ENCODE measurements at places on chromosomes 11 and 22.

DNA sequence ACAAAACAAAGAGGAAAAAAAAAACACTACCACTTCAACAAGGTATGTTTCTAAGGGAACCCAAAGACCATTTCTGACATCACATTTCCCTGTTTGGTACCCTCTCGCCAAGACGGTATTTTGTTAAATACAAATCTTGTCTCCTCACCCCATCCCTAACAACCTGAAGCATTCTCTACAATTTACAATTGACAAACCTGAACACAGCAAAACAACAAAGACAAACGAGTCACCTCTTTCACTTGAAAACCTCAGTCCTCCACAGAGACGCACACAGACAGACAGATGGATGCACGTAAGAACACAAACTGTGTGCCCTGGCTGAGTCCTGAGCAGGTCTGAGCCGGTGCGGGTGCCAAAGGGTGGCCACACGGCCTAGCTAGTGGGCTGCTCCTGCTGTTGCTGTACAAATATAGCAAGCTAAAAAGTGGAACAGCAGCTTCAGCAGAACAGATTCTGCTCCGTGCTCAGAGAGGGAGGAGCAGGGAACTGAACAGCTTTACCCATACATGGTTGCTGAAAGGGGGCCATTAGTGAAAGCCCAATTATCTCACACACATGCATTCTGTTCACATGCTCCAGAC lies 28.5 kb downstream of the CELF1 start:
- DNase-seq: no peak

GRCh38 chr11:14347494-14347893 lies 11.5 kb downstream of the RRAS2 start:
- DNase-seq: no peak

DNA sequence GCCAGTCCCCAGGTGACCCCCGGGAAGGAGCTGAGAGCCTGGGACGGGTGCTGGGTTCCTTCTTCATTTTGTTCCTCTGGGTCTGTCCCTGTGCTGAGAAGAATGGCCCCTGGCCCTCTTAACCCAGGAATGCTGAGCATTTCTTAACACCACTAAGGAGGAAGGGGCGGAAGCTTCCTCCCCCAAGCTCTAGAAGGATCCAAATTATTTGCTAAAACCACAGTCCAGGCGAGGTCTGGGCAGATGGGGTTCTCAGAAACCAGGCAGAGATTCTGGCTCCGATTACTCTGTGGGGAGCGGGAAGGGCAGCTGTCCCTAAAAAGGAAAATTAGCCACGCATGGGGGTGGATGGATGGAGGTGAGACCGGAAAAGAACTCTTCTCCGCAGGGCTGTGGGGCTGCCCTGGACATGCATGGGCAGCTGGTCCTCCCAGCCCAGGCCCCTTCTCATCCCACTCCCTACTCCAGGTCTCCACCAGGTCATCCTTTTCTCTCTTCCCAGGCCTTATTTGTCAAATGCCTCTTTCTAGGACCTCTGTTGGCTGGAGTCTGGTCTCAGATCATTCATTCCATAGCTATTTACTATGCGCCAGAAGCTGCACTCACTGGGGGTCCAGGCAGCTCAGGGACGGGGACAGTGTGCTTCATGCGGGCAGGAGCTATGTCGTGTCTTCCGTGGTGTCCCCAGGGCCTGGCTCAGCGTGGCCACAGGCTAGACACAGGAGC lies 45.0 kb upstream of the MYH9 start:
- DNase-seq: no peak

DNA sequence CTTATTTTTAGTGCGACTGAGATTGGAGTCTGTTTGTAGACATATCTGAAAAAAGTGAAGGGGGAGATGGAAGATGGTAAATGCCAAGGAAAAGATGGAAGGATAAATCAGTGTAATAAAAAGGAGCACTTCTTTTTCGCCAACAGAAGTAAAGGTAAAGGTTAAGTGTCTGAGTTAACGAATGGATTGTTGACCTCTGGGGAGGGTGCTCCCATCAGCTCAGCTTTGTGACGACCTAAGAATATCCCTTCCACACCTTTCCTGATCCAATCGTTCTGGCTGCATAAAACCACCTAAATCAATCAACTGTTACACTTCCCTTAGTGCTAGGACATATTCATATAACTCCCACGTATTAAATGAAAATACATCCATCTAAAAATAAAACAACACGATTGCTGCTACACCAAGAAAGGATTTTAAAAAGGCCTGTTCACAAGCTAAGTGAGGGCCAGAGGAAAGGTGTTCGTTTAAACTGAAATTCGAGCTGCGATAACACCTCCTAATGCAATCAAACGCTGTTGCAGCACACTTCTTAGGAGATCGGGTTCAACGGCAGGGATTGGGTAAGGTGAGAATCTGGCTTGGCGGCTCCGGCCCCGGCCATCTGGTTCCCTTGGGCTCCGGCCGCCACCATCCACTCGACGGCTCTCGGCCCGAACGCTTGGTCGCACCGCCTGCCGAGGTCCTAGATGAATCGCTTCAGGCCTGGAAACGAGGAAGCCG lies 658 bp downstream of the C11orf71 start:
- DNase-seq: no peak

- DNase-seq: no peak
These were observed 57.2 kb downstream of the CCDC83 start for GRCh38 chr11:85912414-85912813.

- no peak for DNase-seq
These were observed 25.2 kb downstream of the TSPAN32 start for GRCh38 chr11:2327032-2327431.

- peak; percentile 46 for DNase-seq
These were observed 100.3 kb upstream of the AKIP1 start for GRCh38 chr11:8810540-8811301.

DNA sequence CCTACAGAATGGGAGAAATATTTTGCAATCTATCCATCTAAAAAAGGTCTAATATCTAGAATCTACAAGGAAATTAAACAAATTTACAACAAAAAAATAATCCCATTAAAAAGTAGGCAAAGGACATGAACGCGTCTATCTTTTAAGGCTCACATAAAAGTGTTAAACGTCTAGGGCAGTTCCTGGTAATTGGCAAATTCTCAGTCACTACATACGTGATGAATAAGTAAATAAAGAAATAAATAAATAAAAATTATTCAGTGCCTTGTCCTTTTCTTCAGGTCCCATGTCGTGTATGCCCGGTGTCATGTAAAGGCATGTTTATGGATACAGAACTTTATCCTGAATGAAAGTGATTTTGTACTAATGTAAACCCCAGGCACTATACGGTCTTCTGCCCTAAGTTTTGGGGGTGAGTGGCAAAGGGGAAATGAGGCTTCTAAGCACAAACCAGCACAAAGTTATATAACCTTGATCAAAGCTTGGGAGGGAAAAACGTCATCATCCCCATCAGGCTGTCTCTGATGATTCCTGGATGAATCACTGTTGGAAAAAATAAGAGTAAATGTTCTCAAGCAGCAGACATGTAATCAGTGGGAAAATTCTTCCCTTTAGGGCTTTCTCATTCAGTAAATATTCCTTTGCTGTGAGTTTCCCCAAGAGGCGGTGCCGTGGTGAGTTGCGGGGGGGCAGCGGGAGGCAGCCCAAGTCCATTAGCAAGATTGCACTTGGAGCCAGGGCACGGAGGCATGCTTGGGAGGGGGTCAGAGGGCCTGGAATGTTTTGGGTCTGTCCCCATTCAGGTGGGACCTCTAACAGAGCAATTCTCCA lies 30.4 kb upstream of the MICAL2 start:
- peak; percentile 96 for DNase-seq

- DNase-seq: no peak
These were observed 213.7 kb downstream of the CWF19L2 start for GRCh38 chr11:107243929-107244328.

DNA sequence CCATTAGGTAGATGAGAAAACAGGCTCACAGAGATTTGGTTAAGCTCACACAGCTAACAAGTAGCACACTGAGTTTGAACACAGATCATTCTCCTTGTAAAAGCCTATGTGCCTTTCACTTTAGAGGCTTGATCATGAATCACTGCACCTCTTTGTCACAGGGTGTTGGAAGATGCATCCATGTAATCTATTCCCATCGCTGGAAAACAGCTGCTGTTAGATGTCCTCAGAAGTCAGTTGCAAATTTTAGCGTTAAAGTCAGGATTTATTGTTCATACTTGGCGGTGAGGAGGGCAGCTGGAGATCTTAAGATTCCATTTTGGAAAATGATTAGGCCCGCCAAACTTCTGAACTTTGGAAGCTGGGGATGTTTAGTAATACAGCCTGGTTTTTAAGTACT lies 2.6 kb downstream of the CNTF start:
- no peak for DNase-seq

GRCh38 chr11:127972816-127973215 lies 614.5 kb downstream of the ETS1 start:
- no peak for DNase-seq

DNA sequence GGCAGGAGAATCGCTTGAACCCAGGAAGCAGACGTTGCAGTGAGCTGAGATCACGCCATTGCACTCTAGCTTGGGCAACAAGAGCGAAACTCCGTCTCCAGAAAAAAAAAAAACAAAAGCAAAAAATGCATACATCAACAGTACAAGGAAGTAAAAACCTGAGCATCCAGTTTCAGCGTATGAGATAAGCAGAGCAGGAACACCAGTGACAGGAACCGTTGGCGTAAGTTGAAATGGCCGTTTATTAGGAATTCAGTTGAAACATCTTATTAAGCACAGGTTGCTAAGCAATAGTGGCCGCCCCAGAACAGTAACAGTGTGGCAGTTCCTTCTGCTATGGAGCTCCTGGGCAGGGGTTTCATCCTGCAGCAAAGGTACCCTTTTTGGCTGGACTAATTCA lies 4.0 kb upstream of the L3MBTL2 start:
- DNase-seq: no peak

DNA sequence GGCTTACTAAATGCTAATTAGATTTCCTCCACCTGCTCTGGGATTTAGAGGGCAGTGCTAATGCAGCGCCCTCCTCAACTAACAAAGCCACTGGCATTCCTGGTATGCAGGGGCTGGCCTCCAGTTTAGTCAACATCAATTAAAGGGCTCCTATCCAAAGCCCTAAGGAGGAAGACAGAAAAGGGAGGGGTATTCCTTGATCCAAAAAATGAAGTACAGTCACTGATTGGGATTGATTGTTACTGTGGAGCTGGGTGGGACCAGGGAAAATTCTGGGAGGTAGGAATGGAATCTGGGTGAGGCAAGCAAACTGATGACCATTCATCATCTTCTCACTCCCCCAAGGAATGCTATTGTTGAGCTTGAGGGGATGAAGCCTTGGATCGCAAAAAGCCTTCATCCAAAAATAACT lies 52.2 kb downstream of the GAB2 start:
- DNase-seq: peak; percentile 84
